ENCODE measurements at places on chromosomes 2 and 18. TPM values are rescaled to one million over a fixed set of nuclear protein-coding genes. Genes with fewer than 3 reads are reported as not detected.

- no peaks in the 10 kb centered on the region for H3K36me3 ChIP-seq
- H3K27me3 ChIP-seq: peaks cover 9% of the 10 kb centered on the region
- H3K4me3 ChIP-seq: peak within 1 kb of the TSS; percentile 42
- DNase-seq: peak; percentile 59
- H3K27ac ChIP-seq: no peak within 1 kb of the TSS
- peaks cover 6% of the 10 kb centered on the region for H3K4me1 ChIP-seq
These were observed at the start of gene PLEKHH2 for GRCh38 chr2:43637030-43637803. TSS of gene PLEKHH2 (plus strand) at chr2:43637260. CDS start at chr2:43644674, 7,414 bp downstream.

DNA sequence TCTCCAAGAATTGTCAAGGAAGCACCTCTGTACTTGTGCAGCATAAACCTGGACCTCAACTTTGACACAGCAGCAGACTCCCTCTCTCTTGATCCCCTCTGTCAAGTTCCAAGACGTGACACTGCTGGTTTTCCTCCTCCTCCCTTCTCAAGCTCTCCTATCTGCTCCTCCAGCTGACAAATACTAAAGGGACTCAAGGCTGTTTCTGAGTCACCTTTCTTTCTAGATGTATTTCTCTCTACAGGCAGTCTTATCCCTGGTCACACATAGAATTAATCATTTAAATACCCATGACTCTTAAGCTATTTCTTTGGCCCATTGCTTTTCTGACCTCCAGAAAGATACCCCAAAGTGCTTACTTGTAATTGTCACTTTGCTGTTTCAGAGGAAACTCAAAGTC is 53.5 kb downstream of the SEPTIN10 start:
- no peaks in the 10 kb centered on the region for H3K36me3 ChIP-seq
- H3K4me1 ChIP-seq: no peaks in the 10 kb centered on the region
- no peak overlapping the region for H3K4me3 ChIP-seq
- no peaks in the 10 kb centered on the region for H3K27me3 ChIP-seq
- H3K27ac ChIP-seq: no peak overlapping the region
- DNase-seq: no peak

GRCh38 chr2:33704406-33704855 is 105.3 kb upstream of the FAM98A start:
- H3K27ac ChIP-seq: no peak overlapping the region
- DNase-seq: no peak
- H3K4me3 ChIP-seq: no peak overlapping the region
- no peaks in the 10 kb centered on the region for H3K27me3 ChIP-seq
- H3K4me1 ChIP-seq: no peaks in the 10 kb centered on the region

DNA sequence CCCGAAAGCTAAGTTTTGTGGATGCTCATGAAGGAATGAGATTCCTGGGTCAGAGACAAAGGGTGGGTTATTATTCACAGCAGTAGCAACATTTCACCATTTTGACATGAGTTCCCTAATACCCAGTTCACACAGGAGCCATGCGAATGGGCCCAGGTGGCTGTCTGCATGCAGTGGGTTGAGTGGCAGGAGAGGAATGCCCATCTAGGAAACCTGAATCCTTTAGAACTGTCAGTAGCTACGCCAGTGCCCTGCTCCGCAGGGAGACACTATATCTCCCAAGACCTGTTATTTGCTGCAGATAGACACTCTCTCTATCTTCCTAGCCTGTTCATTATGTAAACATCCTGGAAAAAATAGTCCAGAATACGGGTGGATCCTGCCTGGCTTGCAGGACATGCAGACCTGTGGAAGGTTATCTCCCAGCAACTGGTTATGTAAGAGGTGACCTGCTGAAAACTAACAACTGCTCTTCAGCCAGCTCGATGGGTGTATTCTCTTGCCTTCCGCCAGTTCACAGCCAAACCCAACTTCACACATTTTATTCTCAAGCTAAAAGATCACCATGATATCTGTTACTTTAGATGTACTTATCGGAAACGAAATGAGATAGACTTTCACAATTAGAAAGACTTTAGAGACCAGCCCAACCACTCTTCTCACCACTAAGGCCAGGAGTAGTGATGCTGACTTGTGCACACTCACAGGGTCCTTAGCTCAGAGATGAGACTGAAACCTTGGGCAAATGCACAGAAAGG is 59.1 kb downstream of the MBP start:
- H3K4me1 ChIP-seq: peaks cover 35% of the 10 kb centered on the region
- H3K27ac ChIP-seq: no peak overlapping the region
- DNase-seq: no peak

DNA sequence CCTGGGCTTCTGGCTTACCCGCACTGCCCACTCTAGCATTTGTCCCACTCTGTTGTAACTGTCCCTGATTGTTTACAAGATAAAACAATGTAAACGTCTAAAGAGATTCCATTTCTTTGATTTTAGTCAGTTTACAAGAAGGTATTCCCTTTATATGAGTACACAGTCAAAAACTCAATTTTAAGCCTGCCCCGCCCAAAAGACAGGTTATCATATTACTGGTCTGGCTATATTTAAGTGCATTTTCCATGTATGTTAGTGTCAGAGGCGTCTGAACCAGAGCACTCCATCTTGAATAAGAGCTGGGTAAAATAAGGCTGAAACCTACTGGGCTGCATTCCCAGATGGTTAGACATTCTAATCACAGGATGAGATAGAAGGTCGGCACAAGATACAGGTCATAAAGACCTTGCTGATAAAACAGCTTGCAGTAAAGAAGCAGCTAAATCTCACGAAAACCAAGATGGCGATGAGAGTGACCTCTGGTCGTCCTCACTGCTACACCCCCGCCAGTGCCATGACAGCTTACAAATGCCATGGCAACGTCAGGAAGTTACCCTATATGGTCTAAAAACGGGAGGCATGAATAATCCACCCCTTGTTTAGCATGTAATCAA is 15.0 kb downstream of the GPR45 start:
- no peak overlapping the region for H3K4me3 ChIP-seq
- no peaks in the 10 kb centered on the region for H3K27me3 ChIP-seq
- H3K27ac ChIP-seq: no peak overlapping the region
- no peak for DNase-seq

- no peaks in the 10 kb centered on the region for H3K36me3 ChIP-seq
- H3K27me3 ChIP-seq: no peaks in the 10 kb centered on the region
- H3K4me3 ChIP-seq: no peak overlapping the region
- DNase-seq: no peak
- H3K4me1 ChIP-seq: no peaks in the 10 kb centered on the region
These were observed 93.7 kb upstream of the DDX18 start for GRCh38 chr2:117720765-117721164.

DNA sequence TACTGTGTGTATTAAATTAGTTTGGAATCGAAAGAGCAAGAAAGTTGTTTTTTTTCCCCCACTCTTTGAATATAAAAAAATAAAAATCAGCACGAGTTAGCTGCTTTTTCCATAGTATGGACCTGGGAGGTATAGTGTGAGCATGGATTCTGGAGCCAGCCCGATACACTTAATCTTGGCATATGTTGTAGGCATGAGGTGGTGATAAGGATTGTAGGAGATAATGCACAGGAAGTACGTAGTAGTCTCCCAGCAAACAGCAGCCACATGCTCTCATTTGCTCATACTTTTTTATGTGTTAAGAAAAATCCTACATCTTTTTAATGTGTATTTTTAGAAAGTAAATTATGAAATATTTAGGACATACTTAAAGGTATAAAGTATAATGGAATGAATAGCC is 2.1 kb upstream of the DNAJC27 start:
- H3K4me3 ChIP-seq: no peak overlapping the region
- H3K27me3 ChIP-seq: no peaks in the 10 kb centered on the region
- no peak for DNase-seq
- no peak overlapping the region for H3K27ac ChIP-seq
- H3K4me1 ChIP-seq: peaks cover 8% of the 10 kb centered on the region
- H3K36me3 ChIP-seq: no peaks in the 10 kb centered on the region

DNA sequence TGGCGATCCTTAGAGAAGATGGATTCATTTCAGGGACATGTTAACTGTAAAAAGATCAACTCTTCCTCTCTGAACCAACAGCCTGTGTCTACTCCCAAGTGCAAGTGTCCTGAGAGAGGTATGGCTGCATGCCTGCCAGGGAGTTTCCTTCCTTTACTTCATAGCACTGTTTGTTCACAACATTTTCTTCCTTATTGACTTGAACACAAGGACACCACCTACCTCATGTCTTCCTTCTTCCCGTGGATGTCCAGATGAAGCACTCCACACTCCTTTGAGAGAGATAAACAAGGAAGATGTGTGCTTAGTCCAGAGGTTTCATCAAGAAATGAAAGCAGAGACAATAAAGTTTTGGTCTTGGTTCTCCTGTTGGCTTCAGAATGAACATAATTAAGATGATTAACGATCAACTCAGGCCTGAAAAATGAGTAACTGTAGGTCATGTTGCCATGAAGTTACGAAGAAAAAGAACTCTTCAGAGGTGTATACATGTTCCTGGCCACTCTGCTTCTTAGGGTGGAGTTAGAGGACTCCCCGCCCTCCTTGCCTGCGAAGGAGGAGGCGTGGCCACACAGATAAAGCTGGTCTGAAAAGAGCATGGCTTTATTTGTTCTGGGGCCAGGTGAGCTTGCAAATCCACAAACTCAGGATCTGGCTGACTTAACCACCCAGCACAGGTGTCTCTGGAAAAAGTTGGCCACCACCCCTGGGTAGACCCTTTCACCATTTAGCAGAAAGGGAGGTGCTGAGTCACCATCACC is 155.0 kb upstream of the KCTD1 start:
- DNase-seq: no peak
- no peaks in the 10 kb centered on the region for H3K36me3 ChIP-seq
- peak overlapping the region; percentile 30 for H3K27ac ChIP-seq
- no peak overlapping the region for H3K4me3 ChIP-seq

GRCh38 chr2:176923205-176923604 is 289.4 kb upstream of the HNRNPA3 start:
- H3K36me3 ChIP-seq: no peaks in the 10 kb centered on the region
- DNase-seq: no peak
- H3K27ac ChIP-seq: no peak overlapping the region
- H3K4me3 ChIP-seq: no peak overlapping the region

GRCh38 chr18:48374423-48375149 is 34.6 kb downstream of the ZBTB7C start:
- peaks cover 6% of the 10 kb centered on the region for H3K27me3 ChIP-seq
- H3K36me3 ChIP-seq: no peaks in the 10 kb centered on the region
- H3K27ac ChIP-seq: no peak overlapping the region

SCG2 gene
- 0.28 TPM for total RNA-seq

CKAP2L gene
- 14.1 TPM for total RNA-seq

ZNF892 gene
- 5.3 TPM for total RNA-seq

CROCC2 gene
- not detected for total RNA-seq
